AG08396 (cell line): ENCODE measurements at places on chromosomes 16 and 17.

DNA sequence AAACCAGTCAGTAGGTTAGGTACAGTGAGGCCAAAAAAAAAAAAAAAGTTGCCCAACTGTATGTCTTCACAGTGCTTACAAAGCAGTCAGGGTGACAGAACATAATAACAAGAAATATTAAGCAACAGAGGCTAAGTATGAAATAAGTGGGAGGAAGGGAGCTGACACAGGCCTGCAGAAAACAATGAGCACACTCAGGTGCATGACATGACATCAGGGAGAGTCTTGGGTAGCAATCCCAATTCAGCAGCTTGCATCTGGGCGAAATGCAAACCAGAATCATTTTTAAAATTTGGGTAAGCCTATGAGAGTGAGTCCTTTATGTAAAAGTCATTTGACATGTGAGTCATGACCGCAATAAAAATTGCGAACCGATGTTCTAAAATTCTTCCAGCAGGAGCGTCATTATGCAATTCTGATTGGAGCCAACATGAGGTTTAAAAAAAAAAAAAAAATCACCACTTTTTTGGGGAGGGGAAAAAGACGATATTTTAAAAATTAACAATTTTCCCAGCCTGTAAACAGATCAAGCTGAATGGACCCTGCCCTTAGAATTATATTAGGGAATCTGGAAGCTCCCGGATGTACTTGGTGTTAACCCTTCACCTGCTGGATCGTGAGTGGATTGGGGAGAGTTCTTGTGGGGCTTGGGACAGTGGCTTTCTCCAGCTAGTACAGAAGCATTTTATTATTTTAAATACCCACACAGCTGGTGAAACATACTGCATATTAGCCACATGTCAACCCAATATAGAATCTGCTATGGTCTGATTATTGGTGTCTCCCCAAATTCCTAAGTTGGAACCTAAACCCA, 127.9 kb downstream of the NPIPB5 start:
- no peak for DNase-seq

GRCh38 chr16:57387598-57388354, 15.5 kb downstream of the CX3CL1 start:
- no peak for DNase-seq

GRCh38 chr16:54285414-54286089, 1.0 kb downstream of the IRX3 start:
- no peak for DNase-seq

GRCh38 chr16:22400900-22401299, 26.5 kb upstream of the CDR2 start:
- DNase-seq: no peak

DNA sequence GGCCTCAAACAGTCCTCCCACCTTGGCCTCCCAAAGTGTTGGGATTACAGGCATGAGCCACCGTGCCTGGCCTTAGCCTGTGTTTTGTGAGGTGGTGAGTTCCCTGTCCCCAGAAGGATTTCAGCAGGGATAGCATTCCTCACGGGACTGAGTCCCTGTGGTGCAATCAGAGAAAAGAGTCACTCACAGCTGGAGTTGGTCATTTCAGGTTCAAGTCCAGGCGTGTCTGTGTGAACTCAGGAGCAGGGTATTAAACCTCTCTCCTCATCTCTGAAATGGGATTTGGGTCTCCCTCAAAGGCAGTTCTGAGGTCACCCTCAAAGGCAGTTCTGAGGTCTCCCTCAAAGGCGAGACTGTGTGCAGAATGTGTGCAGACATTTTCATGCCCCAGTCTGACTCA, 28.6 kb downstream of the NPTX1 start:
- DNase-seq: no peak

- no peak for DNase-seq
Observed at GRCh38 chr16:20675488-20676267, 21.8 kb downstream of the ACSM1 start.

GRCh38 chr17:74354123-74354522, 7.5 kb downstream of the BTBD17 start:
- DNase-seq: peak; percentile 56

GRCh38 chr16:23013484-23013883, 135.8 kb downstream of the USP31 start:
- no peak for DNase-seq

GRCh38 chr17:76266244-76266938, 1.2 kb downstream of the UBALD2 start:
- peak; percentile 41 for DNase-seq

GRCh38 chr16:57614944-57615343, 13.5 kb upstream of the ADGRG1 start:
- DNase-seq: no peak

DNA sequence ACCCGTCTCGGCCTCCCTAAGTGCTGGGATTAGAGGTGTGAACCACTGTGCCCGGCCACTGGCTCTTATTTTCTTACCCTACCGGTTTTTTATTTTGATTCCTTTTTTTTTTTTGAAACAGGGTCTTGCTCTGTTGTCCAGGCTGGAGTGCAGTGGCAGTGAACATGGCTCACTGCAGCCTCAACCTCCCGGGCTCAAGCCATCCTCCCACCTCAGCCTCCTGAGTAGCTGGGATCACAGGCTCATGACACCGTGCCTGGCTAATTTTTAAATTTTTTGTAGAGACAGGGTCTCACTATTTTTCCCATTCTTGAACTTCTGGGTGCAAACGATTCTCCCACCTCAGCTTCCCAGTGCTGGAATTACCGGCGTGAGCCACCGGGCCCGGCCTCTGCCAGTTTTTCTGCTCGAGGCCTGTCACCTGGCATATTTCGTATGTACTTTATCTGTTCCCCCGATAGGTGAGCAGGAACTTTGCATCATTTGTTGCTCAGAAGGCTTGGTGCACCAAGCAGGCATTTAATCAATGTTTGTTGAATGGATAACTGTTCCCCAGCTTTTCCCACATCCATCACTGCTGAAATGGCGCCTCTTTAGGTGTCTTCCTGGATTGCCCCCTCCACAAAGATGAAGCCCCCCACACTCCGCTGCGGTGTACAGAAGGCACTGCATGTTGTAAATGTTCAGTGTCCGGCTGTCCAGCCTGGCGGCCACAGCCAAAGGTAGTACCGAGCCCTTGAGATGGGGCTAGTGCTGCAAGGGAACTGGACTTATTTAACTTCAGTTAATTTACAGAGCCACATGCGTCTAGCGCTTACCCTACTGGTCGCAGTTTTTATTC, 858 bp upstream of the TELO2 start:
- no peak for DNase-seq

DNA sequence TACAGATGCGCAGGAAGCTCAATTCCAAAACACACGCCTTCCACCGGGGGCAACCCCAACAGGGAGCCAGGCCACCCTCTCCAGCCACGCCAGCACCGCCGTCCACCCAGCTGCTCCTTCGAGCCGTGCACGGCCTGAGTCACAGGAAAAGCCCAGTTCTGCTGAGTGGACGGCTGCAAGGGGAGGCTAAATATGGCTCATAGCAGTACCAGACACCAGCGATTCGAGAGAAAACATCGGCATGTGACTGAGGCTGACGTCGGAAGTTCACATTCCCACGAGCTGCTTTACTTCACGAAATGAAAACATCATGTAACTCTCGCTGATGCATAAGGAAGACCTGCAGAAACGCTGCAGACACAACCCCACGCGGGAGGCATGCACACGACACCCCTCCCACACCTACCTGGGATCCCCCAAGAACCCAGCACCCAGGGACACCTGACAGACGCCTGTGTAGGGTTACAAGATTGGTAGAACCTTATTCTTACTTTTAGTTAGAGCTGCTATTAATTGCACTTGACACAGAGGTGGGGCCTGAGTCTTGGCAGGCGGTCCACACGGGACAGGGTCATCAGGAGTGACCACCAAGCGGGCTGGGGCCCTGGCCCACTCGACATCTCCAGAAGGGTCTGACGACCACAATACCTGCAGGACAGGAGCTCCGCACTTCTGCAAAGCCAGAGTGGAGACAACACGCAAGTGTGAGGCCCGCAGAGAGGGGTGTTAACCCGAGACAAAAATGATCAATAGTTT, 116.8 kb downstream of the ANKRD11 start:
- no peak for DNase-seq

GRCh38 chr17:72804949-72805707, 287.4 kb downstream of the SLC39A11 start:
- peak; percentile 29 for DNase-seq

DNA sequence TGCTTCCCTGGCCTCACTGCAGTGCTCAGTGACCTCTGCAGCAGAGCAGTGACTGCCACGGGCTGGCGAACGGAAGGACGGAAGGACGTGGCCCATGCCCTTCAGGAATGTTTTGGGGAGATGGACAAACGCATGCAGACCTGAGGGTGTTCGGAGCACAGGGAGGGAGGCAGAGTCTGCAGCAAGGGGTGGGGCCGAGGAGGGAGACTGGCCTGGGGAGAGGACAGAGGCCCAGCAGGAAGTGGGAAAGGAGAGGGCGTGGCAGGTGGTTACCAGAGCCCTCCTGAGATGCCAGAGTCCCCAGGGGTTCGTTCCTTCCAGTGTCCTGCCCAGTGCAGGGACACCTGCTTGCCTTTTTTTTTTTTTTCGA, 21.9 kb downstream of the ADORA2B start:
- DNase-seq: no peak

DNA sequence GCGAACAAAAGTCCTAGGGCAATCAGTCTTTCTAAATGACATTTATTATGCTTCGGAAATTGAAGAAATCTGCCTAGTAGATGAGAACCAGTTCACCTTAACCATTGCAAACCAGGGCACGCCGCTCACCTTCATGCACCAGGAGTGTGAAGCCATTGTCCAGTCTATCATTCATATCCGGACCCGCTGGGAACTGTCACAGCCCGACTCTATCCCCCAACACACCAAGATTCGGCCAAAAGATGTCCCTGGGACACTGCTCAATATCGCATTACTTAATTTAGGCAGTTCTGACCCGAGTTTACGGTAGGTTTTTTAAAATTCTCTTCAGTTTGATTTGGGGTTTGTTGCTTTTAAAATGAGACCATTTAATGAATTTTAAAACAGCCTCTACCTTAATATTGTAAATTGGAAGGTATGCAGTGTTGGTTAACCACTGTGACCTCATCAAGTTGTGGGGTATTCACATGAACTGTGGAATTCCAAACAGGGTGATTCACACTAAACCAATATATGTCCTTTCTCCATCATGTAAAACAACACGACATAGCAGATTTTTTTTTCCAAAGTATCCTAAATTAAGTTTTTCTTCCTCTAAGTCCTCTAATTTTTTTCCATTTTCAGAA, 6.2 kb upstream of the EVI2A start:
- peak; percentile 49 for DNase-seq

DNA sequence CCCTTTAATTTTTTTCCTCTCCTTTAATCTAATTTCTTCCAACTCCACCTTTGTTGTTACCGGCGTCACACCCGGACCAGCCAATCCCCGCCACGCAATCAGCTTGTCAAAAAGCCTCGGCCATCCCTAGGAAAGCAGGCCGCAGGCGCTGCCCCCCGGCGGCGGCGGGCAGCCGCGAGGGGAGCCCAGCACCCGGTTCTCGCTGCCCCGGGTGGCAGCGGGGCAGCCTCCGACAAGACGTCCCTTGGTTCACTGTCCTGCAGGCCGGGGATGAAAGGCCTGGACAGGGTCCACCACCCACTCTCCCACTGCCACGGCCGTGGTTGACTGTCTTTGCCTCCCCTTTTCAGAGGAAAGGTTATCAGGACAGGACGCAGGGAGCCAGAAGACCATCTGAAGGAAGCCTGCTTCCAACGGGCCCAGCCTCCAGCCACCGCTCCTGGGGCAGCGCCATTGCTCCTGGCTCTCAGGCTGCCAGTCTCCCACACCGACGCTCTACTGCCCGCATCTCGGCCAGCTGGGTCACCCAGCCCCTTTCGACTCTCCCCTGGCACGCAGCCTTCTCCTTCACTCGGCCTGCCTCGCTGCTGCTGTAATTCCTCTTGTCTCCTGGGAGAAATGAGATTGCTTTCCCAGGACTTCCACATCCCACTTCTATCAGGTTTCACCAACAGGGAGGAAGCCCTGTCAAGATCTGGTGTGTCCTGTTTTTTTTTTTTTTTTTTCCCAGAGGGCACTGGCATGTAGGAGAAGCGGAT, 2.8 kb upstream of the UBTF start:
- peak; percentile 89 for DNase-seq

- DNase-seq: no peak
Observed at GRCh38 chr17:67246653-67247415, 1.8 kb upstream of the HELZ start.

- no peak for DNase-seq
Observed at GRCh38 chr16:85208643-85209520, 96.6 kb upstream of the CIBAR2 start.

DNA sequence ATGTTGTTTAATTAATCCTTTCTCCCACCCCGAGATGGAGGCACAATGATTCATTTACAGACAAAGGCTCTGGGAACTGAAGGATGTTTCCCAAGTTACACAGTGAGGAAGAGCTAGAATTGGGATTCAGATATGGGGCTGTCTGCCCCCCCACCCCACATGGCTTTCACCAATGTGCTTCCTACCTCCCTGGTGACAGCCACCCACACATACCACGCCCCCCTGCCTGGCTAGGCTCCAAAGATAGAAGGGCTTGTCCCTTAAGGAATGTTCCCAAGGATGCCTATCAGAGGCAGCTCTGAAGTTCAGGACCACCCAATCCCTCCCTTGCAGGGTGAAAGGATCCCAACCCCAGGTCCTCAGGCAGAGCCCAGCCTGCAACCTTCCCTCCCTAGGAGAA, 32.9 kb downstream of the CFAP20 start:
- DNase-seq: no peak

GRCh38 chr17:43431714-43432523, 33.1 kb downstream of the ARL4D start:
- DNase-seq: no peak

DNA sequence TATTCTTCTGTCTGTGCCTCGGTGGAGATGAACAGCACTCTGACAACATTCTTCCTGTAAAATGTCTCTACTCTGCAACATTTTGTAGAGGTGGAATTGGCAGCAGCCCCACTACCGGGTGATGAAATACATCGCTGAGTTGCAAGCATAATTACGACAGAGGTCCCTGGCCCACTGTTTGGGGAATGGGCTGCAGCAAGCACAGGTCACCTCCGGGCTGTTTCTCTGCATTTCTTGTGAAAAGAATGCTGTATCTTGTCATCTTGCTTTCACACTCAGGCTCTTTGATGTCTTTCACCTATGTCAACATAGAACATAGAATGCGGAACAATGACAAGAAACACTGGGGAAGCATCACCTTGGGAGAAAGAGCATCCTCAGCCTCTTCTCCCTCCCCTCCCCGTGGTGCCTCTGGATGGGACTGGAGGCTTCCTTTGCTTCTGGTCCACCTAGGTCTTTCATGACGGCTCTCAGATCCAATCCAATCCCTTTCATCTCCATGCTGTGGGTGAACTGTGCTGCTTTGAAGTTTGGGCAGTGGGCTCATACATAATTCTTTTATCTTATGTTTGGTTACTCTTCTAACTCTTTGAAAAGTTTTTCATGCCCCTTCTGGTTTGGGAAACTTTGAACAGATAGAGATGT, 265.0 kb downstream of the PHKB start:
- DNase-seq: no peak
